ENCODE measurements at places on chromosomes 7 and 10.

DNA sequence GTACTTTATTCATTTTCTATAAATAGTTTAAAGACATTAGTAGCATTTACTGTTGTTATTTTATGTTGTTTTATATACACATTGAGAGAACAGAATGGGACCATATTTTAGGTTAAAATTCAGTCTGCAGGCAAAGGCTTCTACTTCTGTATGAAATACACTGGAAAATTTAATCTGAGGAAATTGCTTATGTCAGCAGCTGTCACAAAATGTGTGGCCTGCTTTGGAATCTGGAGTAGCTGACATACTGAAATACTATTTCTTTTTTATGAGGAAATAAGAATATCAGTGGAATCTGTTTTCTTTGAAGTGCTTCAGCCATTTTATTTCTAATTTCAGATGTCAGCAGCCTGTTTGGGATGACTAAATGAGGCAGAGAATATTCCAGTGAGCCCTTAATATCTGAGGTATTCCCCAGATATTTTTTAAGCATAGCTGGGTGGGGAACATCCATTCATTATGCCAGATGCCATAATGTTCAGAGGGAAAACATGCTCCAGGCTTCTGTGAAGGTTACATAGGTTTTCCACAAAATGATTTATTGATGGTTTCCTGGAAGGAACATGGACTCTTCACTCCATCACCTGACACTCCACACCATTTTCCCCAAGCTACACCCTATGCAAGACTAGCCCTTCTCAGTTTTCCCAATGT, 267.1 kb downstream of the ARL4A start:
- DNase-seq: no peak

DNA sequence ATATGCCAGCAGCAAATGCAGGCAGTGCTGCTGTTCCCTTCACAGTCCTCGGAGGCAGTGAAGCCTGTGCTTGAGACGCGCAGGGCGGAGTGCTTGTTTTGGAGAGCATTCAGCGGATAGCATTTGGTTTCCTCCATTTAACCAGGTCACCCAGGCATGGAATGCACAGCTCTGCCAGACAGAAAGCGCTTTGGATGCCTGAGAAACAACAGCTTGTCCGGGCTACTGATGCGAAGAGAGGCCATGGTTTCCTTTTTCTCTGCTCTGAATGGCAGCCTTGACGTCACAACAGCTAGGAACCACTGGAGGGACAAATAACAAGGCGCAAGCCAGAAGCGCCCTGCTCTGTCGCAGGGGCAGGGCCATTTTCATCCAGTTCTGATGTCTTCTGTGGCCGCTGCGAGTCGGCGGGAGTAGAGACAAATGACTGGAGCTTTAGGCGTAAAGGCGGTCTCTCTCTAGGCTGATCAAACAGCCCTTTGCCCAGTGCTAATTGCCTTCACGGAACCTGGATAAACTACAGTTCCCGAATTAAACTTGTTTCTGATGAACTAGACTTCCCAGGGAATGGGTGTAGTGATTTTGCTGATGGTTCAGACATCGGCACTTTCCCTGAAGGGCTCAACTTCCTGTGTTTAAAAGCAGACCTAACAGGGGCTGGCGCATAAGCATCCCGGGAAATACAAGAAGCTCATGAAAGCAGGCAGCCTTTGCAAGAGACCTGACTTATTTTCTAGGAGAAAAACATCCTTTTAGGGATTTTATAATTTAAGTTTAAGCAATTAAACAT, 187.6 kb upstream of the KLF14 start:
- no peak for DNase-seq

- DNase-seq: peak; percentile 39
These were observed 6.7 kb downstream of the SKAP2 start for GRCh38 chr7:26857506-26858240.

DNA sequence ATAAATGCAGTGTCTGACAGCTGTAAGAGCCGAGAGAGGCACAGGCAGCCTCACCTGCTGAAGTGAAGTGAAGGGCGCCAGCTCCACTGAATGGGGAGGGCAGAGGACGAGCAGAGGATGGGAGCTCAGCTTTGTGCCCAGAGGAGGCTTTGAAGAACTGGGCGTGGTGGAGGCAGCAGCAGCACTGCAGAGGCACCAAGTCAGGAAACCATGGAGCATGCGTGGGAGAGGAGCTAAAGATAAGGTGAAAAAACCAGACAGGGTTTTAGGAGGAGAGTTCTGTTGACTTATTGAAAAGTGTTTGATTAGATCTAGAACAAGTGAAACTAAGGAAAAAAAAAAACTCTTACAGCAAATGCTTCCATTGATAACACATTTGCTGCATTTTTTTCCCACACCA, 216.4 kb downstream of the CXCL12 start:
- DNase-seq: no peak

DNA sequence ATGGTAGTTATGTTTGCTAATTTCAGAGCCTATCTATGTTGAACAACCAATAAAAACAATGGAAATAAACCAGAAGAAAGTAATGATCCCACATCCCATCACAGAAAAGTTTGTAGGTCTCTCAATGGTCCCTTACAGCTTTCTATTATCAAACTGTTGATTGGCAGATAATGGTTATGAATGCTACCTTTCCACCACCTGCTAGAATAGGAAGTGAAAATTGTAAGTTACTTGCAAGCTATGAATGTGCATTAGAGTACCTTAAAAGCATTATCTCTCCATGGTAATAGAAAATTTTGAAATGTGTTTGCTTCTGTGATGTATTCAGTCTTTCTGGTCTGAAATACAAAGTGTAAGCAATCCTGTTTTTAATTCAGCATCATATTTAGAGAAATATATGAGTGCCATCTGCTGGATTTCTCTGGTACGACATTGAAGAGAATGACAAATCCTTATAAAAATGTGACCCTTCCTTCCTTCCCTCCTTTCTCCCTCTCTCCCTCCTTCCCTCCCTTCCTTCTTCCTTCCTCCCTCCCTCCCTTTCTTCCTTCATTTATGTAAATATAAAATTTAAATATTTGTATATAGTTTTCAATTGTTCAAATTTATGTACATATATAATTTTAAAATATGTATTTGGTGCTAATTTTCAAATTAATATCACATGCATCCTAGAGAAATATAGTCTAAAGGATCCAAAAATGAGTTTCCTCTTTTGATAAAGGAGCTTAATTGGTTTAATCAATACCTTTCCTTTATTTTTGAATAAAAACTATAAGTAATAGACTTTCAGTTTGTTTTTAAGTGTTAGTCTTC, 41.4 kb upstream of the PNLIPRP3 start:
- DNase-seq: no peak

DNA sequence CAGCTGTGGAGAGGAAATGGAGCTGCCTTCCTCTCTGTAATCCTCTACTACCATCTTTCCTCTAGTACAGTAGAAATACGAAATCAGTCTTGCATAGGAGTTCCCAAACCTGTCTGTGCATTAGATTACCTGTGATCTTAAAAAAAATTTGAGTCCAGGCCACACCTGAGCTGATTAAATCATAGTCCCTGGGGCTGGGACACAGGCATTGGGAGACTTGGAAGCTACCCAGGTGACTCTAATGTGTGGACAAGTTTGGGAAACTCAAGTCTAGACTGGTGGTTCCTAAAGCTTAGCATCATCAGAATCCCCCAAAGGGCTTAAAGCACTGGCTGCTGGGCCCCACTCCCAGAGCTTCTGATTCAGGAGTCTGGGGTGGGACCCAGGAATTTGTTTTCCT, 152.7 kb upstream of the GLI3 start:
- DNase-seq: no peak

DNA sequence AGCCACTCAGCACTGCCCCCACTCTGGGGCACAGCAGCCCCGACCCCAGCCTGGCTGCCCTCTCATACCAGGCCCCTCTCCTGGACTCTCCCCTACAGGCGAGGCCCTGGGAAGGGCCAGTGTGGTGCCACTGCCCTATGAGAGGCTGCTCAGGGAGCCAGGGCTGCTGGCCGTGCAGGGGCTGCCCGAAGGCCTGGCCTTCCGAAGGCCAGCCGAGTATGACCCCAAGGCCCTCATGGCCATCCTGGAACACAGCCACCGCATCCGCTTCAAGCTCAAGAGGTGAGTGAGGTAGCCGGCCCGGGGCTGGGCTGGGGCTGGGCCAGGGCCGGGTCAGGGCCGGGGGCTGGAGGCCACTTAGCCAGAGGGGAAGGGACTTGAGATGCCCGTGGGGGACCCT, 64.3 kb downstream of the GTF2IRD1 start:
- no peak for DNase-seq

- DNase-seq: no peak
These were observed 187.9 kb upstream of the INHBA start for GRCh38 chr7:41890631-41891274.

GRCh38 chr7:158497627-158498026, 90.0 kb downstream of the PTPRN2 start:
- no peak for DNase-seq

GRCh38 chr7:36100634-36101033, 52.4 kb upstream of the EEPD1 start:
- no peak for DNase-seq

- no peak for DNase-seq
These were observed 97.7 kb upstream of the RPA3 start for GRCh38 chr7:7816084-7816483.

- peak; percentile 35 for DNase-seq
These were observed 35.5 kb downstream of the IKZF1 start for GRCh38 chr7:50339990-50340500.

DNA sequence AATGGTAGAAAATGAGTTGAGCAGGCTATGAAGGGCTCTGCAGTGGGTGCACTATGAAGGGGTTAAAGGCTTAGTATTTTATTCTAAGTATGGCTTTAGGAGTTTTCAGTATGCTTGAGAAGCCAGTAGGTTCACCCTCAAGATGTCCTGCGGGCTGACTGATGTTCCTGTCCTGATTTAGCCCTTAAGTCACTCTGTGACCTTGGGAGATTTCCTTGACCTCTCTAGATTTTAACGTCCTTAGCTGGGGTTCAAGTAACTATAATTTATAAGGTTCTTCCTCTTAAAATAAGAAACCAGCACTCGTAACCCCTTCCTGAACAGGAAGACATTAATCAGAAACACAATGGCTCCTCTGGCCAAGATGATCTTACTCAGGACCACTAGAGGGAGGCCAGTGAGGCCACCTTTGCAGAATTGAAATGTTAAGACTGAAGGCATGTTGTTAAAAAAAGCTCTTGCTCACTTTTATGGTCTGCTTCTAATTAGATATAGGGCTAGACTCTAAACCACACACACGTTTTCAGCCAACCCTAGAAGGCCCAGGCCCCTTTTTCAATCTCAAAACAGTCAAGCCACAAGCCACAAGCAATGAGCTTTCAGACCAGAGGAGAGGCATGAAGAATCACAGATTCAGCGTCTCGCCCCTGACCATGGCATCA, 41.9 kb downstream of the CDK1 start:
- DNase-seq: no peak

DNA sequence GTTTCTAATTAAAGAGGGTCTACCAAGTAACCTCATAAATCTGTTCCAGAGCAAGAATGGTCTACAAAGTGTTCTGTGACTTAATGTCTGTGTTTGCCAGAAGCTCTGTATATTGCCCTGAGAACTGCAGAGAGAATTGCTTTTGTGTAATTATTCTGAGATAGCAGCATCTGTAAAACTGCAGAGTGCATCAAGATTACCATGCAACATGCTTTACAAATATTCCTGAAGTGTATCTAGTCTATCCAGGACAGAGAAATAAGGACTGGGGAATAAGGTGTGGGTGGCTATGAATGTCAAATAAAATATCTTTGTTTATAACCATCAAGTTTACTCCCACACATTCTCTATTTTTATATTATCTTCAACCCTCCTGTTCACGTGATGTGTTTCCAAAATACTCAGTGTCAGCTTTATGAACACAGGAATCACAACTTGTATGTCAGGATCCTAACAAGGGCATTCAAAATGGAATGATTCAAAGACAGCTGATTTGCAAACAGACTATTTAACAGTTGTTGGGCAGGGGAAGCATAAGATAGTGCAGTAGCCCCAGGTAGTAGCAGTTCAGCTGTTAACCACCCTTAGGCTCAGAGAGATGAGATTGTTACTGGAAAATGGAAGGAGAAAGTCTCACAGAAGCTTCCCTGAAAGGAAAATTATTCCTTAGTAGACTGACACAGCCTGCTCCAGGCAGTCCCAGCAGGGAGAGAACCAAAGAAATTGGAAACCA, 15.3 kb upstream of the LIPA start:
- no peak for DNase-seq

GRCh38 chr10:132248455-132249225, 59.1 kb downstream of the STK32C start:
- no peak for DNase-seq

GRCh38 chr10:71036297-71036966, 148.1 kb upstream of the PCBD1 start:
- DNase-seq: no peak

DNA sequence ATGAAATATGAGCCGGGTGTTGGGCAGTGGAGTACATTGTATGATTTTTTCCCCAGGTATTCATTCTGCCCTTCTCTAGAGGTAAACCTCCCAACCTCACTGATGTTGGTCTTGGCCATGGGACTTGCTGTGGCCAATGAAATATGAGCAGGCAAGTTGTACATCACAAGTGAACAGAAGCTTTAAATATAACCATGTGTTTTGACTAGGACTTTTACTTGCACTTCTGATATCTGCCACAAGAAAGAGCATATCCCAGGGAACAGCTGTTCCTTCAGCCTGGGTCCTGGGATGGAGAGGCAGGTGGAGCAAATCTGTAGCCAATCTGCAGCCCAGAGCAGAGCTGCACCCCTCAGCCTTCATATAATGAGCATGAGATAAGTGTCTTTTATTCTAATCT, 109.8 kb upstream of the PALS2 start:
- no peak for DNase-seq

DNA sequence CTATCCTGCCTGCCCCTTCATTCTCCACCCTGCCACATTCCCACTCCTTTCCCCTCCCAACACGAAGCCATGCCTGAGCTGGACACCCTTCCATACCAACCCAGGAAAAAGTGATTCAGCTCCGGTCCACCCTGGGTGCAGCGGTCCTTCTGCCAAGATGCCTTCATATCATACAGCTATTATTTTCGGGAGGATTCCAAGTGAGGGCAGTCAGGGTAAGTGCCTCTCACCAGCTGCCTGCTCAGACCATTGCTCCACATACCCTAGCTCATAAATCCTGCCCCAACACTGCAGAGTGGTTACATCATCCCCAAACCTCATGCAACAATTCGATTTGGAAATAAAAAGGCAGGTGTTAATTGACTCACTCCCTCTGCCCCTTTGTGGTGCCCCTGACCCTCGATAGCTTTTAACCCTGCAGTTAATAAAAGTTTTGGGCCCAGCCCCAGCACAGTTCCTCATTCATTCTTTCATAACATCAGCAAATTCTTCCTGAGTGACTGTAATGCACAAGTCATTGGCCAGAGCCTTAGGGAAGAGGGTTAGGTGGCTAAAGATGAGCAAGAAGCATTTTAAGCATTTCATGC, 42.6 kb downstream of the ZNF503 start:
- no peak for DNase-seq

DNA sequence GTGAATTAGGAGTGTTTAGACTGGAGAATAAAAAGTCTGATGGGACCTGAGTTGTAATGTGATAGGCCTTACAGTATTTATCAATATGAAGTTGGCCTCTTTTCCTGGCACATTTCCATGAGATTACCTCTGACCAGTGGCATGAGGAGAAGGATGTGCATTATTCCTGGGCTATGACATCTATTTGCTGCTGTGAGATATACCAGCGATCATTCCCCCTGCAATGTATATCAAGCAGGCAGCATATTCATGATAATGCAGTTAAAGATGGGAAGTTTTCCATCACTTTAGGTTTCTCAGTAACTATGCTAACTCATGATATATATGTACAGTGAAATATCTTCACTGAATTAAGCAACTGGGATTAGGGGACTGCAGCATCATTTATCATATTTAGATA, 142.8 kb upstream of the MBL2 start:
- no peak for DNase-seq

Measured in NCI-H187 treated with DMSO at 0.1 percent for 48 hours (cell line).